ENCODE measurements at places on chromosomes 2 and 18.

- DNase-seq = no peak
Observed at GRCh38 chr18:67581178-67581577, 64.7 kb upstream of the DSEL start.

GRCh38 chr18:34299828-34300227 lies 75.1 kb upstream of the NOL4 start:
- DNase-seq = no peak

- no peak for DNase-seq
Observed at GRCh38 chr2:166385313-166385712, 9.6 kb upstream of the SCN9A start.

DNA sequence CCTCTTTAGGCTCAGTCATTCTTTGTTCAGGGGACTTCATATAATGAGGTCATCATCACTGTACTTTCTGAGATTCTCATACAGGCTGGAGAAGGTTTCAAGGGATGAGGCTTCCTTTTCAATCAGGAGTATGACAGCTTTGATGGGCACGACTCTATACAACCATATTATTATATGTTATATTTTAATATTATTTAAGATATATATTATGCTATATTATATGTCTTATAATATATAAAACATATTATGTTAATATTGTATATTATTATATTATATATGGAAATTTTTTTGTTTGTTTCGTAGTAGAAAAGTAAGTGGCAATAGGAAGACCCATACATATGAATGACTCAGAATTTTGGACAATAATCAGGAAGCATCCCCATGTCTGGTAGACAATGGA lies 78.0 kb upstream of the GATA6 start:
- no peak for DNase-seq

DNA sequence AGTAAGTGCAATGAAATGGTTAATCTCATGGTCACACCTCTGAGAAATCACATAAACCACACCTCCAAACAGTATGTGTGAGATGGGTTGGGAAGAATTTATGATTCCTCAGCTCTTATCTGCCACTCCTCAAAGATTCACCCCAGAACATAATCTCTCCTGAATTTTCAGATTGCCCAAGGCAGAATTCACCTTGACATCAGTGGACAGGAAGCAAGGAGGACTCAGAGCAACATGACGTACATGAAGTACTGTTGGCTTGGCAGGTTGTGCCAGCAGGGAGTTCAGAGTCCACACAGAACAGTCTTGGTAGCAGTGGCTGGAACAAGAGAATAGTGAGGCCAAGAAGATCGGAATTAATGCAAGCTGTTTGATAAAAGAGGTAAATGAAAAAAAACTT lies 31.7 kb upstream of the CYBRD1 start:
- DNase-seq = no peak

GRCh38 chr2:6754419-6754818 lies 111.3 kb downstream of the CMPK2 start:
- DNase-seq = no peak

GRCh38 chr2:101679801-101680487 lies 17.6 kb upstream of the MAP4K4 start:
- no peak for DNase-seq

DNA sequence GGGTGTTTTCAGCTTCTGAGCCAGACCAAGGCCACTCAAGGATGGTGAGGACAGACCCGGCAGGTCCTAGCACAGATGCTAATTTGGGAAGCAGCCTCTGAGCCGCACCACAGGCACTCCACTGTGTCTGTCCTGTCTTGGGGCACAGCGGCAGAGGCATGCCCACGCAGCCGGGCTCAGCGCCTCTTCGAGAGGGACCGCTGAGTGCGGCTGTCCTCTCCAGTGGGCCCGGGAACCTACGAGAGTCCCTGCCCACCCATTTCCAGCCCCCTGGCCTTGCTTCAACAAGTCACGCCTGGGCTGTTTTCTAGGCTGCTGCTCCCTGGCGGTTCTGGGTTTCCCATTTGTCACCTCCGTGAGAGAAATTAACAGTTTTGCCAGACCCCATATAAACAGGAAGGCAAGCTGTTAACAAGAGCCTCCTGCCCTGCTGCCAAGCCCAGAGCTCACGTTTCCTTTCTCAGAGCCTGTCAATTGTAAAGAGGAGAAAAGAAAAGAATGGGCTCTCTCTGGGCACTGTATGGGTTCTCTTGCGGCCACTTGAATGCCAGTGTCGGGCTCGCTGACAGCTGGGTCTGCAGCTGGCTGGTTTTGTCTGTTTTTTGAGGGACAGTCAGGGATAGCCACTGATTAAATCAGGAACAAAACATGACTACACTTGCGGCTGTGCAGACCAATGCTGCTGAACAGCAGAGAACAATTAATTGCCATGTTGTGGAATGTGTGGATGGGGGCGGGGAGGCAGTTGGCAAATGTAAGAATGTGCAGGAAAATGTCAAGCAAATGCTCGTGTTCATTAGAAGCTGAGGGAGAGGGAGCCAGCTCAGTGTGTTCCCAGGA lies 30.6 kb downstream of the TMEM17 start:
- DNase-seq = no peak

- DNase-seq = no peak
Observed at GRCh38 chr2:181394741-181395437, 62.3 kb upstream of the ITGA4 start.

- no peak for DNase-seq
Observed at GRCh38 chr2:95014126-95014708, 11.3 kb upstream of the MAL start.

DNA sequence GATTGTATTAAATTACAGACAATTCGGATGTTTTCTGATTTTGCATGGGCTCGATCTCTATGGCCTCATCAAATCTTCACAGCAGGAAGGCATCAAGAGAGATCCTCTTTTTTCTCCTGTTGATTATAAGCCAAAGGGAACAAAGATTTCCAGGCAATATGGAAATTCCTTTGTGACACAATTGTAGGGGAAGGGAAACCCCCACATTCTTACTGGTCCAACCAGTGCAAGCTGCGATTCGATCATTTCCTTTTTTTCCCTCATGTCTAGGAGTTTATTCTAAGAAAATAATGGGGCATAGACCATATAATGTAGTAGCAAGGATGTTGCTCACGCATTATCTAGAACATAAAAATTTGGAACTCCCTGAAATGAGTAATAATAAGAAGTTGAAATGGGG lies 87.7 kb downstream of the LYPD6 start:
- DNase-seq = peak; percentile 11

GRCh38 chr2:110770959-110771431 lies 38.6 kb downstream of the ACOXL start:
- no peak for DNase-seq

- DNase-seq = no peak
Observed at GRCh38 chr2:38522754-38523349, 79.9 kb downstream of the HNRNPLL start.

- DNase-seq = no peak
Observed at GRCh38 chr2:202122163-202122540, 49.1 kb downstream of the KIAA2012 start.

Data from suppressor macrophage treated with lipopolysaccharide for 4 hours (primary cell).